Progenitor cell of endocrine pancreas (in vitro differentiated cells): ENCODE measurements at places on chromosomes 11 and 22.

DNA sequence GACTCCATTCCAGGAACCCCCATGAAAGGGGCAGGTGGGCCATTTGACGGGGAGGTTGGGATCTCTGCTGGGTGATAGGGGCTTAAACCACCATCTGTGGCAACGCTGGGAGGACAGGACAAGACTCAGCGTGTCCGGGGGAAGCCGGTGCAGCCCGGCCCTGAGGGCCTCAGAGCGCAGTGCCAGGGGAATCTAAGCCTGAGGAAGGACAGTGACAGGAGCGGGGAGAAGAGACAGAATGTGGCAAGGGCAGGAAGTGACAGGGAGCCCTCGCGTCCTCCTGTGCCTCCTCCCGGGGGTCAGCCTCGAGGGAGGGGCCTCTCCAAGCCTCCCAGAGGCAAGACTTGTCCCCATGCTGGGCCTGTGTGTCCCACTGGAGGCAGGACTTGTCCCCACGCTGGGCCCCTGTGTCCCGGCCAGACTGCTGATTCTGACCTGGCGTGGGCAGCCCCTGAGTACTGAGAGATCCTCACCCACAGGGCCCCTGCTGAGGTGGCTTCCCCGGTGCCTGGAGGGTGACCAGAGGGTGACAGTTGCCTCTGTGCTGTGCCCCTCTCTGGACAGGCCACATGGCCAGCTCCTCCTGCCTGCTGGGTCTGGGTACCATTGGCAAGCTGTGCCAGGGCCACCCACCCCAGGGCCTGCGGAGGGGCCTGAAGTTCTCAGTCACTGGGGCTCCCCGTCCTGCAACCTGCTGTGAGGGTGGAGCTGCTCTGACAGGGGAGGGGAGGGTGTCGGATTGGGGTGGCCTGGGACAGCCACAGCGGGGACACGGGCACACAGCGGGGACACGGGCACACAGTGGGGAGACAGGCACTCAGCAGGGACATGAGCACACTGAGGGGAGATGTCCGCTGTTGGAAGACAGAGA, 676.2 kb downstream of the BRD1 start:
- DNase-seq: no peak

- no peak for DNase-seq
Observed at GRCh38 chr22:45718391-45718790, 46.8 kb downstream of the ATXN10 start.

DNA sequence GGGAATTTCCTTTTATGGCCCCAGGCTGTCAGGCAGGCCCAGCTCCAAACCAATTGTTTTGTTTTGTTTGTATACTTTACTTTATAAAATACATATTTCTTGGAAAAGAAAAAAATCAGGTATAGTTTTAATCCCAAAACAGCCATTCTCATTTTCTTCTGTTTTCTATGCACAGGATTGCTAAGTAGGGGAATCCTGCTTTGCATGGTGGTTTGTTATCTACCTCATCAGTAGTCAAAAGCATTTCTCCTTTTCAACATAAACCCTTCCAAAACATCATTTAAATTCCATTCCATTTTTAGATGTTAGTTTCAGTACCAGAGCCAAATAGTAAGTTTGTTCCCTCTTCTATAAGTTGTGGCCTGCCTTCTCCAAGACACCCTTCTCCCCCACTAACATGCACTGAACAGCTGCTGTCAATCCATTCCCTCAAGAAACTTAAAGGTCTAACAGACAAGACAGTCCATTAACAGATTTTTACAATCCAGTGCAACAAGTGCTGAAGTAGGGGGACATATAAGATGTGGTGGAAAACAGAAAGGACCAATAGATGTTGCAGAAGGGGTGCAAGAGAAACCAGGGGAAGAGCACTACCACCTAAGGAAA, 3.7 kb downstream of the ILK start:
- DNase-seq: no peak

DNA sequence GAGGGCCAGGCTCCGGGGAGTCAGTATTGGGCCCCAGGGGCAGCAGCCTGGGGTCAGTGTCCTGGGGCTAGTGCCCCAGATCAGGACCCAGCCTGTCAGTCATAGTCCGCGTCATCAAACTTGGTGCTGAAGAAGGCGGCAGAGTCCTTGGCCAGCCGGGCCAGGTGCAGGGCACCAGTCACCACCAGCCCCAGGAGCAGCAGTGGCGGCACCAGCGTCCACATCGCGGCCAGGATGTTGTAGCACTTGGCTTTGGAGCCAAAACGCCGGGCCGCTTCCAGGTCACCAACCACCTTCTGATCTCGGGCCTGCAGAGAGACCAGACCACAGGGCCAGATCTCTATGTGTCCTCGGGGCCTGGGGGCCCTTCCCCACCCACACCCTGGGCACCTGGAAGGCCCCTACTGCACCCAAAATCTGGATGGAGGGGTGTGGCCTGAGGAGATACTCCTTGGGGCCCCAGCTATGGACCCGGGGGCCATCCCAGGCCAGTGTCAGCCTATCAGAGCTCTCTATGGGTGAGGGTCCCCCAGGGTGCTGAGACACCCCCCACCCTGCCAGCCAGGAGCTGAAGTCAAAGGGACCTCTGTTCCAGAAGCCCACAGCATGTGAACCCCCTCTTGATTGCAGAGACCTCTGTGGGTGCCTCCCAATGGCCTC, 790 bp downstream of the IFITM5 start:
- no peak for DNase-seq

- DNase-seq: no peak
Observed at GRCh38 chr11:24348908-24349307, 147.9 kb upstream of the LUZP2 start.

GRCh38 chr11:114272311-114272710, 23.9 kb upstream of the NNMT start:
- DNase-seq: no peak

GRCh38 chr11:45683271-45684058, 18.0 kb upstream of the CHST1 start:
- no peak for DNase-seq

DNA sequence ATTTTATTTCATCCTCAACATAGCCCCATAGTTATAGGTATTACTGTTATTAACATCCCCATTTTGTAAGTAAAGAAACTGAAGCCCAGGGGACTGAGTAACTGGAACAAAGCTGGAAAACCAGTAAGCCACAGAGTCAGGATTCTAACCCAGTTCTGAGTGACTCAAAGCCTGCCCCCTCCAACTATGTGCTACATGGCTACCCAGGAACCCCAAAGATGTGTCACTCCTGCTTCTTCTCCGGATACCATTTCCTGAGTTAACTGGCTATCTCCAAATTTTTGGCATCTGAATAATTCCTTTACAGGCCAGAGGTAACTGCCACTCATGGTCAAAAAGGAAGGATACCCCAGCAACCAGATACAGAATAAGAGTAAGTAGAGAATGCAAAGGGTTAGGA, 43.6 kb downstream of the TENM4 start:
- no peak for DNase-seq

- DNase-seq: no peak
Observed at GRCh38 chr11:17640493-17641164, 78.7 kb upstream of the MYOD1 start.

DNA sequence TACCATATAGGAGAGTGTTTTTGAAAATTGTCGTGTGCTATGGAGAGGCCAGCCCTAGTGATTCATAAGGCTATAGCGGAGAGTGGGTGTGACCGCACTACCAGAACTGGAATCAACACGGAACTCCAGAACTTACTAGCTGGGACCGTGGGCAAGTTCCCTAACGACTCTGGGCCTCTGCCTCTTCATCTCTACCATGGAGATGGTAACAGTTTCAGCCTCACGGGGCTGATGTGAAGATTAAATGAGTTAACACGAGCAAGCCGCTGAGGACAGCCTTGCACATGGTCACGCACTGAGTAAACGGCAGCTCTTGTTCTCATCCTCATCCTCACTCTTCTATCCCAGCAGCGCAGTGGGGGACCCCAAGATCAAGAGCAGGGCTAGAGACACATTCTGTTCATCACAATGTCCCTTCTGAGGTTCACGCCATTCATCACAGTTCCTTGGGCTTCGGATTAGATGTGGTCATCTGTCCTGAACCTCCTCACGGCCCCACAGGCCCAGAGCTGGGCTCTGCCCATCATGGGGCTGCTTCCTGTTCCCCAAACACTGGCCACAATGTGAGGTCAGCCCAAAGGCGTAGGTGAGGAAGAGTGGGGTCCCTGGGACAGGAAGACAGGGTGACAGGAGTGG, 47.2 kb upstream of the CD5 start:
- no peak for DNase-seq

DNA sequence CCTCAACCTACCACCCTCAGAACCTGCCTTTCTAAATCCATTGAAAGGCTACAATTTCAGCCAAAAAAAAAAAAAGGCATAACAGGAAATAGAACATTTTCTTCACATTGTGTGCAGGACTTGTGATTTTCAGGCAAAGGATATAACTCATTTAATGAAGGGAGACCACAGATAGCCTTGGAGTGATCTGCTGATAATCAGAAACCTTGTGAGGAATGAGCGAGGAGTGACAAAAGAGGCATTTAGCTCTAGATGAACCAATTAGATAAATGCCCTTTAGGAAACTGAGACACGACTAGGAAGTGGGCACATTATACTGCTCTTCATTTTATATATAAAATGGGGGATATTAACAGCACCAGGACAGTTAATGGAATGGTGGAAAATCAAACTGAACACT, 216.5 kb upstream of the GRIA4 start:
- DNase-seq: no peak

DNA sequence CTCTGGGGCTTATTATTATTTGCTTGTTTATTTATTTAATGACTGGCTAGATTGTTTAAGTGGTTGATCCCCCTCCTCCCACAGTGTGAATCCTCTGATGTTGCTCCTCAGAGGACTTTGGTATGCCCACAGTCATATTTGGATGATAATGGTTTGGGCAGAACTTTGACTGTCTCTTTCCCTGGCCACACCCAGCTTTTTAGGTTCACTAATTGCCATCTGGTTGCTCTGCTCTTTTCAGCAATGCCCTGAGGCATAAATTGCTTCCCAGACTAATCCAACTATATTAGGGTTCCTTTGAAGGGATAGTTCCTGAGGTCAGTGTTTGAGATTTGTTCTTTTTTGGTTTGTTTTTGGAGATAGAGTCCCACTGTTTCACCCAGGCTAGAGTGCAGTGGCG, 99.3 kb upstream of the RRM1 start:
- DNase-seq: no peak

- no peak for DNase-seq
Observed at GRCh38 chr11:128021349-128022006, 565.9 kb downstream of the ETS1 start.

DNA sequence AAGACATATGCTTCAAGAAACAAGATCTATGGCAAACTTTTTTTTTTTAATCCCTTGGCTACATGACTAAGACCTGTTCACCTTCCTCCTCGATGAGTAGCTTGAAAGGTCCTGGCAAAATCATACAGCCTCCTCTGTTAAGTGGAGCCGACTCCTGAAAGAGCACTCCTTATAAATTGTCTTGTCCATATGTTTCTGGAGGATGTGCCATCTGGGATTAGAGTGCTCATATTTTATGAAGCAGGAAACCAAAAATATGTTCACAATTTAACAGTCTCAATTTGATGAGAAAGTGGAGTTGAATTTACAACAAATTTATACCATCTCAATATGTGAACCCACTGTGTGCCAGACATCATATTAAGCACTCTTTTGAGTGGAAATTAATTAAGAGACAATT, 912.1 kb upstream of the FAT3 start:
- DNase-seq: no peak

DNA sequence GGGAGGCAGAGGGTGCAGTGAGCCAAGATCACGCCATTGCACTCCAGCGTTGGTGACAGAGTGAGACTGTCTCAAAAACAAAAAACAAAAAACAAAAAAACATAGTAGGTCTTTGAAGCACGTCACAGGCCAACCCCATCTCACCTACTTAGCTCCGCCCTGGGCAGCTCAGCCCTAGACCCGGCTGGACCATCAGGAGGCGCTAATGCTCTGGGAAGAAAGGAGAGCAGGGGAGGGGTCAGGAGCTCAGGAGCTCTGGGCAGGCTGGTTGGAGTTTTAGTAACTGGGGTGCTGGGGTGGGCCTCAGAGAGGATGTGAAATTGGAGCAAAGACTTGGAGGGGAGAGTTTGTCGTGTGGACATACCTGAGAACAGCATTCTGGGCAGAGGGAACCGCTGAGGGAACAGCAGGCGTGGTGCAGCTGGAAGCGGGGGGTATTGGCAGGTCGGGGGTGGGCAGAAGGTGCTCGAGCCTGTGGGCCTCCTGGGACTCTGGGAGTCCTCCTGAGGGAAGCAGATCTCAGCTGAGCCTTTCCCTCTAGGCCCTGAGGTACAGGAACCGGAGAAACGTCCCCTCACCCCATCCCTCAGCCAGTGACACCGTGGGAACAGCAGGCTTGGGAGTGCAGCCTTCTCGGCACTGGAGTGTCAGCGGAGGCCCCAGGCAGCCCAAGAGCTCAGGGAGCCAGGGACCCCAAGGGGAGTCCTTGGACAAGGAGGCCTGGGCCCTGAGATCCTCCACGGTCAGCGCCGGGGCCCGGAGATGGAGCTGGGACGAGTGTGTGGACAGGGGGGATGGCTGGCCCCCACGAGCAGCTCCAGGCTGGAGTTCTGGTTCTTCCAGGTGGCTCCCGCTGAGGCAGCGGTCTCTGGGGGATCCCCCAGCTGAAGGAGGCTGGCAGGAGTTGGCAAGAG, 2.2 kb upstream of the RPS6KA4 start:
- DNase-seq: no peak

- no peak for DNase-seq
Observed at GRCh38 chr11:34250211-34250610, 107.6 kb downstream of the ABTB2 start.

- no peak for DNase-seq
Observed at GRCh38 chr11:13229136-13229535, 48.5 kb upstream of the BMAL1 start.

- no peak for DNase-seq
Observed at GRCh38 chr22:50190941-50191741, 5.4 kb downstream of the TRABD start.
